D721Med (cell line): ENCODE measurements at places on chromosomes 5 and 9.

GRCh38 chr5:174315871-174316270 lies 270.4 kb downstream of the NSG2 start:
- DNase-seq, result no peak

- no peak for DNase-seq
Measured at GRCh38 chr5:1654786-1655495, 131.2 kb upstream of the LPCAT1 start.

DNA sequence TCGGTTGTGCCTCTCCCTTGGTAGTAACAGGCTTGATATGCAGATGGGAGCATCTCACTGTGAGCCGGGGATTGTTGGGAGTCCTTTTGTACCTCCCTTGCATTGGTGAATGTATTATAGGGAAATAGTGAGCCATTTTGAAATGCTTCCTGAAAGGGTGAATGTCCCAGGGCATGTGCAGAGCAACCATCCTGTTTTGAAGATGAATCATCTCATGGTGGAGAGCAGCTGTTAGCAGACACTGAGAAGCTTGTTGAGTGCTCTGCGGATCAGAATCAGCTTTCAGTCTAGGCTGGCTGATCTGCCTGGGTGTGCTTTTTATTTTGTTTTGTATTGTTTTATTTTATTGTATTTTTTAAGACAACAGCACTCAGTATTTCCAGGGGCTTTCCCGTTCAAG lies 29.7 kb downstream of the SLC36A1 start:
- no peak for DNase-seq

GRCh38 chr5:77152441-77152840 lies 58.0 kb upstream of the PDE8B start:
- no peak for DNase-seq

DNA sequence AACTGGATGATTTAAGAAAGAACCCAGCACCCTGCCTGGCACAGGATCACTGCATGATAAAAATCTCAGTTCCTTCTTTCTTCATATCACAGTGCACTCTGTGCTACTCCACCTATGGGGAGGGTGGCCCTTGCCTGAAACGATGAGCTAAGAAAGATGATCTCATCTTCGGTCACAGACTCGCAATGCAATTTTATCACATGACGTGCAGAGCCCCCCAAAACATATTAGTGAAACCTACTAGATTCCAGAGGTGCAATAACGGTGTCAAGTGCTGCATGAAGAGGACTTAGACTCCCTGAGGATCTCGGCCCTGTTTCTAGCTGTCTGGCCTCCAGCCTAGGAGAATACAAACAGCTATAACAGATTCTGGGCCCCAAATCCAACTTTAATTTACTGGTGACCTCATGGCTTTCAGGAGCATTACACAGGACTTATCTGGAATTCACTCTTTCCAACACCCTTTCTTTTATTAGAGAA lies 104.0 kb downstream of the EBF1 start:
- no peak for DNase-seq

- no peak for DNase-seq
Measured at GRCh38 chr5:21823588-21823987, 1029.6 kb downstream of the CDH12 start.
